ENCODE measurements at places on chromosomes 1 and 21. TPM values are rescaled to one million over a fixed set of nuclear protein-coding genes. Genes with fewer than 3 reads are reported as not detected.

The RAP1GAP gene
- total RNA-seq = not detected

The SPATA17 gene
- total RNA-seq = 1.0 TPM

The CEP170 gene
- total RNA-seq = 107 TPM

The MCOLN2 gene
- 2.1 TPM for total RNA-seq

The AMY1A gene
- not detected for total RNA-seq
